HepG2 (cell line): ENCODE measurements at places on chromosomes 3 and 15.

- no peak for DNase-seq
Observed at GRCh38 chr3:130839813-130840212, 54.1 kb upstream of the ATP2C1 start.

DNA sequence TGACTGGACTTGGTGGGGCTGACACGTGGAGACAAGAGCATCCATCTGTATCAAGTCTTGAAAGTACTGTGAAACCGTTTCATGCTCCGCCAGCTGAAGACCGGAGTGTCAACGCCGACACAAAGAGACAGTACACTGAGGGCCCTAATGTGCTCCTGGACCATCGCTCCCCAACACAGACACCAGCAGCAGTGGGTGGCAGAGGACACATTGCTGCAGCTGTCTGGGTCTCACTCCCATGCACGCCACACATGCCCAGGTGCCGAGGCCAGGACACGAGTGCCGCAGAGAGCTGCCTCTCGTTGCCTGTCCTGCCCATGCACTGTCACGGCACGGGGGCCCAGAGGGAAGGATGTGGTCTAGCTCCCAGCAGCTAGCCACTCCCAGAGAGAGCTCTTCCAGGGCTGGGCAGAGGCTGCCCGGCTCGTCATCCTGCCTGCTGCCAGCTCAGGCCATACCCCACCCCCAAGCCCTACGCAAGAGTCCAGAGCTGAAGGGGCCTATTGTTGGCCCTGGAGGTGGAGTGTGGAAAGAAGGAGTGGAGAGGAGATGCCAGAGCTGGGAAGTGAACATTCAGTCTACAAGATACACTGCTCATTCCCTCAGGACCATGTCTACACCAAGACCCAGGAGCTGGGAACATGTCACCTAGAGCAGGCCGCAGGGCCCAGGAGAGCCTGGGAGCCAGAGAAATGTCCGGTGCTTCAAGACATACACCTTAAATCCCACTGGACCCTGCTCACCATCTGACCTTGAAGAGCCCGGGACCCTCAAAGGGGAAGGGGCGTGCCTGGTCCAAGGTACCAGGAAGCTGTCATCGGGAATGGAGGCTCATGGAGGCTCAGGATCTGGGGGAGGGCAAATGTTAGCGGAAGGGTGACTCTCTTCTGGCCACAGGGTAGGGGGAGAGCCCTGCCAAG is 7.7 kb downstream of the TNK2 start:
- DNase-seq = peak; percentile 83

GRCh38 chr15:75225951-75226732 is 24.5 kb downstream of the C15orf39 start:
- no peak for DNase-seq

DNA sequence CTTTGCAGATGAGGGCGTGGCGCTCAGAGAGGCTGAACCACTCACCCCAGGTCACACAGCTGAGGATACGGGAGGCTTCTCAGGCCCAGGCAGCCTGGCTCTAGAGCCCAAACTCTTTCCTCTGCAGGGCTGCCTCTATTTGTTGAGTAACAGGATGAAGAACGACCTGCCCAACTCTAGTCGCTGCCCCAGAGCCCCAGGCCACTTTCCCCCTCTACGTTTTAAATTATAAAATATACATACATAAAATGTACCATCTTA is 19.2 kb upstream of the ZXDC start:
- DNase-seq = no peak

- DNase-seq = no peak
Observed at GRCh38 chr15:88020806-88021205, 235.7 kb downstream of the NTRK3 start.

GRCh38 chr3:197003461-197004385 is 25.9 kb downstream of the MELTF start:
- DNase-seq = no peak

DNA sequence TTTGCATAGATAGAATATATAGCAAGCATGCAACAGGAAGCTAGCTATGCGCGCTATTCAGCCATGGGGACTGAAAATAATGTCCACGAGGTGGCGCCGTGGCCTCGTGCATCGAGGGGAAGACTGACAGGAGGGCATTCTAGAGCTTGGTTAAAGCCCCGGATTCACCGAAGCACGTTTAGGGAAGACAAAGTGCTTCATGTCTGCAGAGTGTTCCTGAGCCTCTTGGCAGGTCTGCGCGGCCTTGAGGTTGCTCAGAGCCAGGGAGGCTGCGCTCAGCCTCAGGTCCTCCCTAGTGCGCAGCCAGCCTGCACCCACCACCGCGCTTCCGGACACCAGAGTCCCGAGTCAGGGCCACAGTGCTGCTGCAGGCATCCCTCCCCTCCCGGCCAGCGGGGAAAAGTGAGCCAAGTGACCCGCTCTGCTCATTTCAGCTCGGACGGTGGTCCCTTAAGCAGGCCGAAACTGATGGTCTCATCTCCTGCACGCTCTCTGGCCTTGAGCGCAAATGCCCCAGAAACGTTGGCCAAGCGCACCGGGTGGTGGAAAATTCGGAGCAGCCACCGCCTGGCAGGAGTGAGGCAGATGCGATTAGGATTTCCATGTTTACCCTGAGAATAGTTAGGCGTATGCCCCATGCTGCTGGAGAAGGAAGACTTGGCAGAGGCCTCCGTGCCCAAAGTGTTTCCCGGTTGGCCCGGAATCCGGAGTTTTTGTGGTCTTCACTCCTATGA is 24.8 kb downstream of the GABRA5 start:
- peak; percentile 36 for DNase-seq

- no peak for DNase-seq
Observed at GRCh38 chr3:143056372-143056771, 55.0 kb downstream of the U2SURP start.

- no peak for DNase-seq
Observed at GRCh38 chr3:102354818-102355515, 79.8 kb upstream of the ZPLD1 start.

- DNase-seq = no peak
Observed at GRCh38 chr3:101252945-101253344, 67.4 kb downstream of the IMPG2 start.

DNA sequence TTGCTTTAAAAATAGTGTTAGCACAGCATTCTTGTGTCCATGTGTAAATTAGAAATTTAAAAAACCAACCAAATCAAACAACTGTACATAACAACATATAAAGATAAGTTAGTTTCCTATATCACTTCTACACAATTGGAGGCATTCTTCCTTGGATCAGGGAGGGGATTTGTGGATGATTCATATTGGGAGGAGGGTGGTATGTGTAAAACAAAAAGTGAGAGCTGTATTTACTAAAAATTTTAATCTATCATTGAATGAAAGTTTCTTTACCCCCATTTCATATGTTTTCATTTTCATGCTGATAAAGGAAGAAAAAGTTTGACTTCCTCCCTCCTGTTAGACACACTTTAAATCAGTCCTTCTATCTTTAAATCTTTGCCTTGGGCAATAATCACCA is 325.0 kb downstream of the SATB1 start:
- DNase-seq = no peak

- DNase-seq = no peak
Observed at GRCh38 chr3:78825118-78825857, 942.5 kb downstream of the ROBO1 start.

DNA sequence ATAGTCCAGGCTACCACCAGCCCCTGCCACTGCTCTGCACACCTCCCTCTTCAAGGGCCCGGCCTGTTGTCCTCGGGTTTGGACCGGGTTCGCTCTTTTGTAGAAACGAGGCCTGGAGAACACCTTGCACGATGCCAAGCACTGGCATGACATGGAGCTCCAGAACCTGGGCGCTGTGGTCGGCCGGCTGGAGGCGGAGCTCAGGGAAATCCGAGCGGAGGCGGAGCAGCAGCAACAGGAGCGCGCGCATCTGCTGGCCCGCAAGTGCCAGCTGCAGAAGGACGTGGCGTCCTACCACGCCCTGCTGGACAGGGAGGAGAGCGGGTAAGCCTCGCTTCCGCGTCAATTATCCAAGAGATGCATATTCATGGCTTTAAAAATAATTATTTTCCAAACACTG is 72.4 kb downstream of the BFSP2 start:
- no peak for DNase-seq

- DNase-seq = peak; percentile 60
Observed at GRCh38 chr3:107855710-107856109, 235.1 kb downstream of the CD47 start.

DNA sequence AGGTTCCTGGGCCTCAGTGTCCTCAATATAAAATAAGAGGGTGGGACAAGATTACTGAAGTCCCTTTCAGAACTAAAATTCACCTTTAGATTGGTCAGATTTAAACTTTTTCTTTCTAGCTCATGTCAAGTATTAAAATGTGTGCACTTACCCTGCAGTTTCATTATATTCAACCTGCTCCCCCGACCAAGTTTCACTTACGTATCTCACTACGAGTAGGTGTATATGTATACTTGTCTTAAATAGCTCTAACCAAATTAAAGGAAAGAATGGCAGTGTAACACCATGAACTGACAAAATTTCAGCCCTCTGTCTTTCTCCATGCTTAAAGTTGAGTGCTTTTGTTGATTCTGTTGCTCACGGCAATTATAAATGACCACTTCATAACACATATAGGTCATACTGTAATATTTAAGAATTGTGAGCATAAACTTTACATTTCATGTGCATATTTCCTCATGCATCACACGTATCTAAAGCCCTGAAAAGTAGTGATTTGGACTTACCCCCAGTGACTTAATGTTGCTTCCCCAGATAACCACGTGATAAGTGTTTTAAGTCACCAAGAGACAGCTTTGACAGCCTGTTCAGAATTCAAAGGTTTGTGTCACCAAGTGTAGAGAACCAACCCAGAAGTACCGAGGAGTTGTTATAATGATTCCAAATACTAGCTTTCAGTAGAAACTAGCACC is 70.0 kb downstream of the PGPEP1L start:
- DNase-seq = no peak

DNA sequence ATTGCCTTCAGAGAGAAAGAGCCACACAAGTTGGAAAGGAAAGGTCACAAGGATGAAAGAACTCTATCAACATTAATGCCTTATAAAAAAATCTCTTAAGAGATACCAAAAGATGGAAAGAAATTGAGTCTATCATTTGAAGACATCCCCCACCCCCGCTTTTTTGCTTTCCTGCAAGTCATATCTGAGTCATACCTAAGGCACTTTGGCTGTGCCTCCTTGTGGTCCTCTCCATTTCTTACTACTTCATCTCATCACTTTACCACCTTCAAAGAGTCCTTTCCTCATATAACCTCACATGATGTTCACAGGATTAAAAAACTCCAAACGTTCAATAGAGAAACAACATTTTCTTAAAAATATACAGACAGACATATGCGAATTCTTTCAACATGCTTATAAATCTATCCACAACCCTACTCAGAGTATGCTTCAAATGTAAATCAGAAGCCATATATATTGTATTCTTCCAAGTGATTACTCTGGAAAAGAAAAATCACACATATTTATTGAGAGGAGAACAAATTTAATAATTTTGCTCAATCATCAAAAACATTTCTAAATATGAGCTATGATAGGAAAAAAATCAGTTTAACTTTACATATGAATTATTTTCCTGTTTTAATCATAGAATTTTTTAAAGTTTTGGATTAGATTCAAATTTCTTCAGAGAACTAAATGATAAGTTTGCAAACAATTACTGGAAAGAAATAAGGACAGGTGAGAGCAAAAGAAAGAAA is 1003.9 kb upstream of the CFAP20DC start:
- no peak for DNase-seq

- DNase-seq = peak; percentile 44
Observed at GRCh38 chr3:52742418-52743041, 28.2 kb downstream of the NEK4 start.

DNA sequence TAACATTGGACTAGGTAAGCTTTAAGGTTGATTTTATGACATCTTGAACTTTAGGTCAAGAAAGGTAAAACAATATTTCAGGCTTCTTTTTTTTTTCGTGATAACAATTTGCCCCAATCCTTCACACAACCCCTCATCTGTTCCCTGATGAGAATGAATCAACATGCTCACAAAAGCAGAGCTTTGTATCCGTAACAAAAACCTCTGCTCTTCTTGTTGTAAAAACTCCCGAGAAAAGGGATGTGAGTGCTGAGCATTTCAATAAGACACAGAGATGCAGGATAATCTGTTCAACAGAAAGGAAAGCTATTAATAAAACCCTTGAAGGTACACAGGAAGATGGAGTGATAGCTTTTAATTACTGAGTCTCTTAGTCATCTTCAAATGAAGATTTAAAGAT is 94.3 kb downstream of the RAD18 start:
- DNase-seq = no peak

- DNase-seq = no peak
Observed at GRCh38 chr3:107142171-107142570, 235.1 kb upstream of the CCDC54 start.

- no peak for DNase-seq
Observed at GRCh38 chr3:45915518-45916231, 27.6 kb upstream of the CXCR6 start.

GRCh38 chr3:13138833-13139145 is 65.6 kb upstream of the IQSEC1 start:
- no peak for DNase-seq

GRCh38 chr3:53229606-53230005 is 26.2 kb downstream of the TKT start:
- no peak for DNase-seq

GRCh38 chr15:71273731-71274447 is 158.6 kb downstream of the THSD4 start:
- no peak for DNase-seq

GRCh38 chr3:37504583-37505357 is 330.4 kb upstream of the LRRFIP2 start:
- peak; percentile 72 for DNase-seq

- DNase-seq = no peak
Observed at GRCh38 chr15:92083190-92083589, 229.7 kb downstream of the SLCO3A1 start.

DNA sequence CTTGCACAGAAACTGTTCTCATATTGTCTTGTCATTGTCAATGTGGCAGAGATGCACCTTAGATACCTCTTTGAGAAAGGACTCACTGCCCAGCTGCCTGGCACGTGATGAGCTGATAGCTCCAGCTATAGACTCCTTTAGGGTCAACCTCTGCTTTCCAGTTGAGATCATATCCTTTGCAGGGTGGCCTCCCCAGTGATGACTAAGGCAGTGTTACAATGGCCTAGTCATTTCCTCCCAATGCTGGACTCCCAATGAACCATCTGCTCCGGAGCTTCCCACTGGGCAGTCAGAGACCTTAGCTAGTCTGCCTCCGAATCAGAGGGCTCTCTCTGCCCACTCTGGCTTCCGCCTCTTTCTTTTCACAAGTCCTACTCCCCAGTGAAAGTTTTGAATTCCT is 79.5 kb downstream of the CHRD start:
- DNase-seq = no peak

DNA sequence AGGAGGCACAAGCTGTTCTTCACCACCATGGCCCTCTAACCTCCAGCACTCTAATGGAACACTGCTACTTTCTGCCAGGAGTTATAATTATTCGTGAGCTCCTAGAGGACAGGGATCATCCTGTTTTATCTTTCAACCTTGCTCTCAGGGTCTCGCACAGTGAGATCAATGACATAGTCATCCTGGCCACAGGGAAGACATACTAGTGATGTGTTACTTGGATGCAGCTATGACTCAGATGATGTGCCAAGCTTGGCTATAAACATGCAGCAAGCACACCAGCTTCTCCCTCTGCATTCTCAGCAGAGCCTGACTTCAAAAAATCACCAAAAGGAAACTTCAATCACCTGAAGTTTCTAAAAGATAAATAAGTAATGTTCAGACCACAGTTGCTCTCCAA is 203.8 kb upstream of the HES1 start:
- no peak for DNase-seq

GRCh38 chr3:54873059-54874010 is 54.5 kb downstream of the LRTM1 start:
- no peak for DNase-seq
